ENCODE measurements at places on chromosomes 16 and 17. TPM values are rescaled to one million over a fixed set of nuclear protein-coding genes. Genes with fewer than 3 reads are reported as not detected.

DNA sequence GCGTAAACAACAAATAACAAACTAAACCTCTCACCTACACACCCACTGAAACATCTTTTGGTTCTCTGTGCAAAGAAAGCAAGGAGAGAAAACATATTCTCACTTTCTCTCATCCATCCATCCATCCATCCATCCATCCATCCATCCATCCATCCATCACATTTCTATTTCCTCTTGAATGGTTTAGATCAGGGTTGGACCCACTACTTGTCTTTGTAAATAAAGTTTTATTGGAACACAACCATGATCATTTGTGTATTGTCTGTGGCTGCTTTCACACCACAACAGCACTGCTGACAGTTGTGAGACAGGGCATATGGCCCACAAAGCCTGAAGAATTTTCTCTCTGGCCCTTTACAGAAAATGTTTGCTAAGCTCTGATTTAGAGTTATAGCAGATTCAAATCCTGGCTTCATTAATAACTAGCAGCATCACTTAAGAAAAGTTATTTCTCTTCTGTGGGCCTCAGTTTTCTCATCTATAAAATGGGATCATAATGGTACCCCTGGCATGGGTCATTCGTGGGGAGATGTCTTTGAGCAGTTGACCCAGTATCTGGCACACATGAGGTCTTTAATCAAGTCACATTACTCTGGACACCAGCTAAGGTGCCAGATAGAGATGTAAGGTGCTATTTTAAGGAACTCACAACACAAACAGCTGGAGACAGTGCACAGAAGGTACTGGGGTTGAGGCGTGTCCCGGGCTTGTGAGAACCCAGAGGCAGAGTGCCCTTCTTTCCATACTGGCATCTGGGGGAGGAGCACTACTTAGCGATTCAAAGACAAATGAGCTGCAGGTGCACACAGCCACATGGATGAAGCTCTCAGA is 146.3 kb downstream of the CMIP start:
- peaks cover 10% of the 10 kb centered on the region for H3K27me3 ChIP-seq
- H3K36me3 ChIP-seq: no peaks in the 10 kb centered on the region
- no peak for DNase-seq
- no peak overlapping the region for H3K27ac ChIP-seq

- no peaks in the 10 kb centered on the region for H3K36me3 ChIP-seq
- H3K4me1 ChIP-seq: peaks cover 38% of the 10 kb centered on the region
- DNase-seq: peak; percentile 7
- H3K27ac ChIP-seq: no peak overlapping the region
- peaks cover 6% of the 10 kb centered on the region for H3K27me3 ChIP-seq
These were observed 208.2 kb downstream of the C16orf78 start for GRCh38 chr16:49581630-49582298.

GRCh38 chr16:2474877-2475412 is at the start of gene TBC1D24:
Gene TBC1D24 (plus strand): TSS chr16:2475127. CDS start chr16:2496149, 21,022 bp downstream.
- DNase-seq: peak; percentile 94
- H3K36me3 ChIP-seq: no peaks in the 10 kb centered on the region
- H3K27me3 ChIP-seq: peaks cover 12% of the 10 kb centered on the region
- peak within 1 kb of the TSS; percentile 81 for H3K4me3 ChIP-seq
- H3K4me1 ChIP-seq: peaks cover 14% of the 10 kb centered on the region

Gene TMEM88
- 23.7 TPM for total RNA-seq

Gene CALCOCO2
- 142 TPM for total RNA-seq

GRCh38 chr17:6124856-6125255 is 54.7 kb downstream of the WSCD1 start:
- DNase-seq: no peak
- H3K4me1 ChIP-seq: no peaks in the 10 kb centered on the region

- no peak overlapping the region for H3K27ac ChIP-seq
- peaks cover 1% of the 10 kb centered on the region for H3K27me3 ChIP-seq
- H3K4me3 ChIP-seq: no peak overlapping the region
- H3K36me3 ChIP-seq: no peaks in the 10 kb centered on the region
These were observed 82.4 kb downstream of the PLCG2 start for GRCh38 chr16:81861503-81861902.

GRCh38 chr17:68771867-68772515 is 170.8 kb upstream of the FAM20A start:
- H3K27me3 ChIP-seq: no peaks in the 10 kb centered on the region
- no peak for DNase-seq
- peaks cover 2% of the 10 kb centered on the region for H3K4me1 ChIP-seq

DNA sequence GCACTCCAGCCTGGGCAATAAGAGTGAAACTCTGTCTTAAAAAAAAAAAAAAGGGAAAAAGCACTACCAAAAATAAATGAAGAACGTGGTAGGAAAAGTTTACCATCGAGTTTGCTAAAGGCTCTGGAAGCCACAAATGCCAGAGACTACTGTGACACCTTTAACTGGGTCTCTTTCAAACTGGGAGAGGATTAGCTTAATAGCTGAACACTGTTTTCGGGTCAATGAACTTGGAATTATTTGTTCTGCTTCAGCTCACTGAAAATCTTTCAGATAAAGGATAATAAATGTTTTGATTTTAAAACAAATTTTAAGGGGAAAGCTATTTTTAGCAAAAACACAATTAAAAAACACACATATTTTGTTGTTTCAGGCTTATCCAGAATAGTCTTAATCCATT is 1.4 kb downstream of the RETREG3 start:
- peak overlapping the region; percentile 96 for H3K4me3 ChIP-seq
- H3K27me3 ChIP-seq: peaks cover 4% of the 10 kb centered on the region
- no peaks in the 10 kb centered on the region for H3K36me3 ChIP-seq
- no peak overlapping the region for H3K27ac ChIP-seq
- no peak for DNase-seq

- peaks cover 16% of the 10 kb centered on the region for H3K4me1 ChIP-seq
- H3K4me3 ChIP-seq: no peak overlapping the region
- H3K36me3 ChIP-seq: no peaks in the 10 kb centered on the region
- peaks cover 2% of the 10 kb centered on the region for H3K27me3 ChIP-seq
These were observed 28.2 kb downstream of the SLC39A11 start for GRCh38 chr17:73064084-73064938.
